ENCODE measurements at places on chromosomes 7 and 10.

GRCh38 chr10:66723608-66724400 lies 202.0 kb upstream of the LRRTM3 start:
- no peak for DNase-seq

GRCh38 chr10:72105710-72106109 lies 17.4 kb upstream of the SPOCK2 start:
- DNase-seq, result no peak

- no peak for DNase-seq
These were observed 54.1 kb downstream of the NRAP start for GRCh38 chr10:113609704-113610108.

GRCh38 chr7:1966631-1967200 lies 266.0 kb downstream of the MAD1L1 start:
- no peak for DNase-seq

DNA sequence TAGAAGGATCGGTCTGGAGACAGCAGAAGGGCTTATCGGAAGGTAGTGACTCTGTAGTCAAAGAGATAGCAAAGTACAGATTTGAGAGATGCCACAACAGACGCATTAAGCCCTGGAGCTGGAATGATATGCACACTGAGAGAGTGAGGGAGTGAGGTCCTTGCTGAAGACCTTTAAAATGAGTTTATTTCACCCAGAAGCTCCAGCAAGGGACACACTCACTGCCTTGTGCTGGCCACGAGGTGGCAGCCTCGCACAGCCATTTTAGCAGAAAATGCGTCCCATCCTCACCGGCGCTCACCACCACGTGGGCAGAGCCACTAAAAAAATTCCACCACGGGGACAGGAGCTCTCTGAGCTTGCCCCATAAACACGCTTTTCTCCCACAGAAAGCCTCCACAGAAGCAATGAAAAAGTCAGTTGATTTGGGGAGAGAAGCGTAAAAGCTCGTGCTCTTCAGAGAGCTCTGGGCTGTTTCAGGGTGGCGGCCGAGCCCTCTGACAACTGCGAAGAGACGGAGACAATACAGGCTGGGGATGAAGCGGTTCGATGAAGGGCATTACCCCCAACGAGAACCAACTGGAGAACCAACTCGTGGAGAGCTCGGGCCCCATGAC lies 163.0 kb upstream of the KLF14 start:
- peak; percentile 43 for DNase-seq

DNA sequence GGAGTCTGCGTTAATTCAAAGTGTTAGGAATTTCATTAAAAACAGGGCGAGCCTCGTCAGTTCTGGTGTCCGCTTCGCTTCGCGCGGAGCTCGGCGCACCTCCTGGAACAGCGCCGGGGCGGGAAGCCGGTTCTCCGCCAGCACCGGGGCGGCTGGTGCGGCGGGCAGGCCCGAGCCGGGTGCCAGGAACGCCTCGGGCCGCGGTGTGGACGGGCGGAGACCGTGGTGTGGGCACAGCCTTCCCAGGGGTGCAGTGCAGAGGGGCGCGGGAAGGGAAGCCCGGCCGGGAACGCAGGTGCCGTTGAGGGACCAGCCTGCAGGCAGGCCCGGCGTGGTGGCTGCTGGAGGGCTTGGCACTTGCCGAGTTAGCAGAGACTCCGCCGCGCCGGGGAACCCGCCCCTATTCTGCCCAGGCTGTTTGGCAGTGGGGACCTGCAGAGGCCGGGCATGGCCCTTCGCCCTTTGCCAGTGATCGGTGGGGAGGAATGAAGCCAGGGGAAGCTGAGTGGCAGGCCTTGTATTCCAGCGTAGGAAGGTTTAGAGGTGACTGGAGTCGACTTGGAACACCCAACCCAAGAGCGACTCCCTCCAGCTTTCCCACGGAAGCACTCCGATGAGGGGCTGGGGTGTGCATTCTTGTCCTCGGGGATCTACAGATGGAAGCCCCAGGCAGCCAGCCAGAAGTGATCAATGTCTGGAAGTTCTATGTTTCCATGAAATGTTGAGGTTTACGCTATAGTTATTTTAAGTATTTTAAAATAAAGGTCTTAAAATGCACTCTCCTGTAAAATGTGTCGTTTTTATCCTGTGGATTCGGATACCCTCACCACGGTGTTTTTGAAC lies 945 bp upstream of the RHEB start:
- peak; percentile 24 for DNase-seq

DNA sequence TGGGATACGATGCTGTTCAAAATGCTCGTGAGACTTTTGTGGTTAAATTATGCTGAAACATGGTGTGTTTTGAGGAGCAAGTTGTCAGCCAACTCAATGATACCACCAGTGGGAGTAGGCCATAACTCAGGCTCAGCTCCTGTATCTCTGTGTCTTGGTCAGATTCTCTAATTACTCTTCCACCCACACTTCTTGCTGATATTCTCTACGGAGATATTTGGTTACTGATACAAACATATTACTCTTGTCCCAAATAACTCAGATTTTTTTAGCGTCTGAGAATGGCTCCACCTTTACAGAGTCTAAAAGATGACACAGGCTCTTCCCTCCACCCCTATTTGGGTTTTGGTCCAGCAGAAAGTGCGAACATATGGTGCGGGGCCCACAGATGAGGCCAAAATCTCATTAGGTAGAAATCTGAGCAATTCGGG lies 168.9 kb downstream of the PKD1L1 start:
- no peak for DNase-seq

DNA sequence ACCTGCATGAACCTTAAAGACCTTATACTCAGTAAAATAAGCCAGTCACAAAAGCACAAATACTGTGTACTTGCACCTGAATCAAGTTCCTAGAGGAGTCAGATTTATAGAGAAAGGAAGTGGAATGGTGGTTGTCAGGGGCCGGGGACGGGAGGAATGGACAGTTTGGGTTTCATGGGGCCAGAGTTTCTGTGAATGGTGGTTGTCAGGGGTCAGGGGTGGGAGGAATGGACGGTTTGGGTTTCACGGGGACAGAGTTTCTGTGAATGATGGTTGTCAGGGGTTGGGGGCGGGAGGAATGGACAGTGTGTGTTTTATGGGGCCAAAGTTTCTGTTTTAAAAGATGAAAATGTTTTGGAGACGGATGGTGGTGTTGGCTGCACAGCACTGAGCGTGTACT lies 260.0 kb upstream of the MKI67 start:
- no peak for DNase-seq

DNA sequence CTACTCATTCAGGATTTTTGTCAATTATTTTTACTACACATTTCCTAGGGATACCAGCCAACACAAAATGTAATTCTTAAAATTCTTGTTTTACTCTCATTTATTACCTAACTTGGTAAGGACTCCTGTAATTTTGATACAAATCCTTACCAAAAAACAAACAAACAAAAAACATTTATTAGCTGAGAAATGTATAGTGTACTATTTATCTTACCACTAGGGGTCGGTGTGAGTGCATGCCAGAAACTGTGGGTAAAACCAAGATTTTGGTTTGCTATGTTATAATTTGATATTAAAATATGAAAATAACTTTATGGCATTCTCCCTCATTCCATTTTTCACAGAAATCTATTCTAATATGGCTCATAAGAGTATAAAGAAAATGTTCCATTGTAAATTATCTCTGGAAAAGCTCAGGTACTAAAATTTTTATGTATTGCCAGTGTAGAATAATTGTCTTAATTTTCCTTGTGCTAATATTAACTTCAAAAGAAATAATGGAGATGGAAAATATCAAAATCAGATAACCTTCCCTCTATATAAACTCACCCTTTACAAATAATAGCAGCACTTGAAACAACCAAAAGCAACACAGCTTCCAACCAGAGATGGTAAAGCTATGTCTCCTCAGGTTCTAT lies 290.8 kb upstream of the PCDH15 start:
- DNase-seq, result no peak

- DNase-seq, result no peak
These were observed 103.9 kb downstream of the WDFY4 start for GRCh38 chr10:48788554-48788953.

DNA sequence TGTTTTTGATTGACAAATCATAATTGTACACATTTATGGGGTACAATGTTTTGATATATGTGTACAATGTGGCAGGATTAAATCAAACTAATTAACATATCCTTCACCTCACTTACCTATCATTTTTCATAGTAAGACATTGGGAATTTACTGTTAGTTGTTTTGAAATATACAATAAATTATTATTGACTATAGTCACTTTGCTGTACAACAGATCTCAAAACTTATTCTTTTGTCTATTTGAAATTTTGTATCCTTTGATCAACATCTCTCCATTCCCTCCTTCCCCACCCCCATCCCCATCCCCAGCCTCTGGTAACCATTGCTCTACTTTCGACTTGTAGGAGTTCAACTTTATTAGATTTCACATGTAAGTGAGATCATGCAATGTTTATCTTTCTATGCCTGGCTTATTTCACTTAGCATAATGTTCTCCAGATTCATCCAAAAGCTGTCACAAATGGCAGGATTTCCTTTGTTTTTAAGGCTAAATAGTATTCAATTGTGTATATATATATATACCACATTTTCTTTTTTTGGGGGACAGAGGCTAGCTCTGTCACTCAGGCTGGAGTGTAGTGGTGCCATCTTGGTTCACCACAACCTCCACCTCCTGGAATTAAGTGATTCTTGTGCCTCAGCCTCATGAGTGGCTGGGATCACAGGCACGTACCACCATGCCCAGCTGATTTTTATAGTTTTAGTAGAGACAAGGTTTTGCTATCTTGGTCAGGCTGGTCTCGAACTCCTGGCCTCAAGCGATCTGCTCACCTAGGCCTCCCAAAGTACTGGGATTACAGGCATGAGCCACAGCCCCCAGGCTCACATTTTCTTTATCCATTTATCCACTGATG lies 23.3 kb upstream of the SLC26A5 start:
- DNase-seq, result no peak

DNA sequence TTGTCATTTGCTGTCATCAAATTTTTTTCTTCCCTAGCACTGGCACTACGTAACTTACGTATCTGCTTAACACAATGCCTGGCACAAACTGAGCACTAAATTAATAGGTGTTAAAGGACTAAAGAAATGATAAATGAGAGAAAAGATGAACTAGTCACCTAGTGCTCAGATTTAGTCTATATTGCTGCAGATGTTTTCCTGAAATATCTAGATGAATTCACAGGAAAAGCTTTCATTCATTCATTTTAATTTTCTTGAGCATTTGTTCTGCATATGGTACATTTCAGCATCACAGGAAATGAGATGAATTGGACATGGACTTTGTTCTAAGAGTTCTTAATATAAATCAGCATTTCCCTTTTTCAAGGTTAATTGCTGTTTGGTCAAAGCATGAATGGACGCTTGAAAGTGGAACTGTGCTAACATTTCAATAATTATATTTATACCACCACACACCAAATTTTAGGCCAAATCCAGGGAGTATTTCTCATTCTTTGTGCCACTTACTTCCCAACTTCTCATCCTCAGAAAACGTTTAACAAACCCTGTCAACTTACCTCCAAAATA lies 163.2 kb upstream of the MDFIC start:
- no peak for DNase-seq

DNA sequence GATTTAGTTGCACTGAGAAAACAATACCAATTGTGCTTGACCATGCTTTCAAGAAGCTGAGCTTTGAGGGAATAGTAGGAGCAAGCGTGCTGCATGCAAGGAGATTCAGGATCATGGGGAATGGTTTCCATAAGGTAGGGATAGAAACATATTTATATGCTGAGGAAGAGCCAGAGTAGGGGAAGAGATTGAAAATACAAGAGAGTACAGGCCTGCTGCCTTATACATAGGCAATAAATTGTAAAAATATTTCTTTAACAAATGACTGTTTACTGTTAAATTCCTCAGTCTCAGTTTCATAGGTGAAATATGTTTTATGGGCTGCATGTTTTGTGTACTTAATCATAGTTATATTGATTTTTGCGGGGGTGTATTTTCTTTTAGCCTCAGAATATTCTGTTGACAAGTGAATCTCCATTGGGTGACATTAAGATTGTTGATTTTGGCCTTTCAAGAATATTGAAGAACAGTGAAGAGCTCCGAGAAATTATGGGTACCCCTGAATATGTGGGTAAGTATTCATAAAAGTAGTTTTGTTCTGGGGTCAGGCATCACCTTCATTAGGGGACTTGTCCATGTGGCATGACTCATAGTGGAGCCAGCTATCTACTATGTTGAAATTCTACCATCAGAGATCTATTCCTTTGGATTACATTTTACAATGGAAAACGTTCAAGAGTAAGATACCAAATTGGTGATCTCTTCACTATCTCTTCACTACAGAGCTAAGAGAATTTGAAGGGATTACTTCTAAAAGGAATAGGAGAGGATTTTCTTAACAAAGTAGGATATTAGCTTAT lies 36.5 kb downstream of the STK17A start:
- no peak for DNase-seq

GRCh38 chr7:28855538-28856217 lies 102.5 kb downstream of the TRIL start:
- no peak for DNase-seq

DNA sequence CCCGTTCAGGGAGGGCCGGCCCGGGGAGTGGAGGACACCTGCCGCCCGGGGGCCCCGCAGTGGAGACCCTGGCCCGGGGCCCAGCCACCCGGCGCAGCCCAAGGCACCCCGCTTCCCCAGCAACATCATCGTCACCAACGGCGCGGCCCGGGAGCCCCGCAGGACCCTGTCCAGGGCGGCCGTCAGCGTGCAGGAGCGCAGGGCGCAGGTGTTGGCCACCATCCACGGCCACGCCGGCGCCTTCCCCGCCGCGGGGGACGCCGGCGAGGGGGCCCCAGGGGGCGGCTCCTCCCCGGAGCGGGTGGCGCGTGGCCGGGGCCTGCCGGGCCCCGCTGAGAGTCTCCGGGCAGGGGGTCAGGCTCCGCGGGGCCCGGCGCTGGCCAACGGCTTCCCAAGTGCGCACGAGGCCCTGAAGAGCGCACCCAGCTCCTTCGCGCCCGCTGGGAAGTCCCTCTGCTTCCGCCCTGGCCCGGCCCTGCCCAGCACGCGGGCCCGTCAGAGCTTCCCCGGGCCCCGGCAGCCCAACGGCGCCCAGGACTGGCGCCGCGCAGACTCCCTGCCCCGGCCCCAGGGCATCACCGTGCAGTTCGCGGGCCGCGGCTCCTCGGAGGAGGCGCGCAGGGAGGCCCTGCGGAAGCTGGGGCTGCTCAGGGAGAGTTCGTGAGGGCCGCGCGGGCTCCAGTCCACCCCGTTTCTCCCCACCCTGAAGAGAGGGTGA lies 46.7 kb downstream of the PROSER2 start:
- no peak for DNase-seq

DNA sequence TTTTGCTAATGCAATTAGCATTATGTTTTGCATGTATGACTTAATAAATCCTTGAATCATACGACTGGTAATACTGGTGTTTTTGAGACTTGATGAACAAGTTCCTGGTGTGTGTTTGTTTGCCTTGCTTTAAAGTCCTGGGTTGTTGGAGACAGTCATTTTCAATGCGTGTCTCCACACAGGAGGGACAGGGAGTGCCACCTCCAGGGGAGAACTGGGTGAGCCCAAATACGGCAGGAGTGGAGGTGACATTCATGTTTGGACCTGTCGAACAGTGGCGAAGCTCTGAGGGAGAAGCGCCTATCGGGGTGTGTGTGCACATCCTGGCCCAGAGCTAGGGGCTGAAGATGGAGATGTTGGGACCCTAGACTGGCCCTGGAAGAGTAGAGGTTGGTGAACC lies 43.8 kb downstream of the DAGLB start:
- no peak for DNase-seq

- no peak for DNase-seq
These were observed 277.7 kb upstream of the ZNF32 start for GRCh38 chr10:43926371-43926770.

- no peak for DNase-seq
These were observed 164.3 kb downstream of the LCOR start for GRCh38 chr10:96996275-96996965.
